ENCODE measurements at places on chromosomes 2 and 18.

DNA sequence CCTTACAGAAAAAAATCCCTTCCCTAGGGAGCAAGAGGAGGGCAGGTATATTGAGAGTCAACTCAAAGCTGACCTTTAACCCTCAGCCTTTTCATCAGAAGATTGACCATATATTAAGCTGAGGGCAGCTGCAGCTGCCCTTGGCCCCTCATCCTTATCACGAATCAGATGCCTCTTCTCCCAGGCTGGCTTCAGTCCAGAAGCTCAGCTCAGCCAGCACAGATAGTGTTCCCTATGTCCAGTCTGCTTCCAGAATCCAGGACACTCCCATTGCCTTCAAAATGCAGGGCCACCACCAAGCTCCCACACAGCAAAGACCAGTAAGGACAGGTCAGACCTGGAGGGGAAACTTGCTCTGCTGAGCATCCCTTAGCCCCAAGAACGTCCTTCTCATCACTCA, 146.1 kb downstream of the BCL11A start:
- no peak for DNase-seq

- DNase-seq, result no peak
These were observed 117.7 kb downstream of the ZNF516 start for GRCh38 chr18:76377359-76377756.

DNA sequence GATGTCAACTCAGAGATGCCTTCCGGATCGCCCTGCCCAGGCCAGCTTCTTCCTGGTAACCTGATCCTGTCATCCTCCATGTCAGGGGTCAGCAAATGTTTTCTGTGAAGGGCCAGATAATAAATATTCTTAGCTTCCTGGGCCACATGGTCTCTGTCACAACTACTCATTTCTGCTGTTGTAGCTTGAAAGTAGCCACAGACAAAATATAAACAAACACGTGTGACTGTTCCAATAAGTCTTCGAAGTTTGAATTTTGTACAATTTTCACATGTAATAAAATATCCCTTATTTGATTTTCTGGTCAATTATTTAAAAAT, 35.8 kb downstream of the ANXA4 start:
- DNase-seq, result no peak

DNA sequence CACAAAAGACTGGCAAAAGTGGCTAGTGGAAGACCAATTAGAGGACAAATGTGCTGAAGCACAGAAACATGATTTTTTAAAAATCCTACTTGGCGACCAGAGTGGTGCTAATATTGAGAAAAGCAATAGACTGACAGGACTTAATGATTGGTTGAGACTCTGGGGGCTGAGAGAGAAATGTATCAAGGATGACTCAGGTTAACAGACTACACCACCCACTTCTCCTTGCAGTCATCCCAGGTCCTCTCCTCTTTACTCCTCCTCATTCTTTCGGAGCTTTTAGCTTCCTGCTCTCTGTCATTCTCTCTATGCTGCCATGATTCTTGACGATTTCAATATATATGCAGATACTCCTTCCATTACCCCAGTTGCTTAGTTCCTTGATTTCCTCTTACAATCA, 54.6 kb upstream of the CYTIP start:
- no peak for DNase-seq

GRCh38 chr2:233799087-233799665, 21.0 kb downstream of the MROH2A start:
- no peak for DNase-seq
